ENCODE measurements at places on chromosomes 4 and X.

GRCh38 chr4:93299118-93299517, 529.4 kb upstream of the ATOH1 start:
- DNase-seq, result no peak

DNA sequence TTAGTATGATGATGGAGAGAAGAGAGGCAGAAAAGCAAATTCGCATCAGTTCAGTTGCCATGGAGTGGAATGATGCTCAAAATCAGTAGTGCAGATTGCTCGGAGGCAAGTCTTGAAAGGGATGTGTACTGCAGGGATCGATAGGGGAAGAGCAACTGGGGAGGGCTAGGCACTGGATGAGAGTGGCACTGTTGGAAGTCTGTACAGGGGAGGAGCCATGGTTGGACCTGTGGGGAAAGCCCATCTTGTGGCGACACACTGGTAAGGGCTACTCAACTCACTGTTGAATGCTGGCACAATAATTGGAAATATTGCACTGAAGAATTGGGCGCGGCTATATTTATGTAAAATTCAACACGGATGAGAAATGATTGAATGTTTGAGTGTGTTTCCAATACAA, 1.2 kb downstream of the RAB9B start:
- DNase-seq, result no peak

DNA sequence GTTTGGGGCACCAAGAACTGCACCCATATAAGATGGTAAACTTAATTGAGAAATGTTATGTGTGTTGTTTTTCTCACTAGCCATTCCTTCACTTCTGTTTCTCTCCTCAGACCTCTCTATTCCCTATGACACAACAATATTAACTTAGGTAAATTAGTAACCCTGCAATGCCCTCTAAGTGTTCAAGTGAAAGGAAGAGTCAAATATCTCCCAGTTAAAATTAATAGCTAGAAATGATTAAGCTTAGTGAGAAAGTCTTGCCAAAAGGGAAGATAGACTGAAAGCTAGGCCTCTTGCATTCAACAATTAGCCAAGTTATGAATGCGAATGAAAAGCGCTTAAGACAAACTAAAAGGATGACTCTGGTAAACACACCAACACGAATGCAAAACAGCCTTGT, 132.9 kb upstream of the KLF8 start:
- no peak for DNase-seq

DNA sequence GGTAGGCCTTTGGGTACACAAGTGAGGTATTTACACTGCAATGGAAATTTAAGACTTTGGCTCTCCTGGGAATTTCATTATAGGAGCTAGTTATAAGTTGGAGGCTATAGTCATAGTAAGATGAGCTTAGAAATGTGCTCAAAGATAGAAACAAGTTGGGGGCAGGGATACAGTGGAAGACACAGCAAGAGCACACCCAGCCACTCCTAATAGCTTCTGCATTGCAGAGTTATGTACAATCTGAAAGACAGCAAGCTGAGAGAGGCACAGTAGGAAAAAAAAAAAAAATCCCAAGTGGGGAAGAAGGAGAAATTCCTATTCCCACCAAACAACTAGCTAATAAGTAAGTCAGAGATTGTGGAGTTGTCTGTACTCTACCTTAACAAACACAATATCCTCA, 41.9 kb upstream of the TAF9B start:
- no peak for DNase-seq

DNA sequence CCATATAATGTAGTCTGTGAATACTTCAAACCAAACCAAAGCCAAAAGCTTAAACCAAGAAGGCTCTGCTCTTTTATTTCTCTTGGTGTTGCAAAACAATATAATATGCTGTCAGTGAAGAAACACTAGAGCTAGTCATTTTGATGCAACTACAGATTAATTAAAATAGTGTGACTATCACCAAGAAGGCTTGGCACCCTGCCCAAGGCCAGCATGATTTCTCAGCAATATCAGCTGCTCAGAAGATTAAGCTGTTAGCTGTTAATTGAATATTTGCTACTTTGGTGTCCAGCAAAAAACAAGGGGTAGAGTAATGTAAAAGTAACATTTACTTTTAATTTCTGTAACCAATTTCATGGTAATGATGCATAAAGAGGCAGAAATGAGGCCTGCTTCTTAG, 104.9 kb upstream of the PRPS2 start:
- no peak for DNase-seq

All from stimulated activated CD8-positive, alpha-beta memory T cell treated with anti-CD3 and anti-CD28 coated beads, Interleukin-2, amount 100 ng/mL, for 1 hour (primary cell).